ENCODE measurements at places on chromosomes 7 and 10. TPM values are rescaled to one million over a fixed set of nuclear protein-coding genes. Genes with fewer than 3 reads are reported as not detected.

Gene DPYSL4
- not detected for polyA plus RNA-seq

DNA sequence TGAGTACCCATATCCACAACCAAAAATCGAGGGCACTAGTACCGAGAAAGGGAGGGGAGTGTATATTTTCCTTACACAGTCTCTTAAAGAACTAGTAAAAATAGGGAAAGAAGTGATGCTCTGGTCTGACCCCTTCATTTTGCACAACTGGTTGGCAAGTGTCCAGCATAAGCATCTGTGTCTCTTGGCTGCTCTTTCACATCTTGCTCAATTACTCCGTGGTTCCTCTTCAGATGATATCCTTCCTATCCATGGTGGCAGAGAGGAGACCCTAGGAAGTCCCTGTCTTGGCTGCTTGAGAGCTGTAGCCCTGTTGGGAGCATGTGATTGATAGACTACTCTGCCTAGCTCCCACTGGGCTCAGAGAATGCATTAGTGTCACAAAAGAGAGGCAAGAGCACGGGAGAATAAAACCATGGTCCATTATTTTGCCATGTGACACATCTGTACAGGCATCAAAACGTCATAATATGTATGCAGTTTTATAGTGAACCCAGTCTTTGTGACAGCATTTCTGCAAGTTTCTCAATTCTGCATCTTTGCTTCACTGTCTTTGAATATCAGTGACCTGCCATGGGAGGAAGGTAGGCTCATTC is 111.8 kb upstream of the ANKRD1 start:
- DNase-seq: no peak

GRCh38 chr10:81838950-81839349 is 36.0 kb upstream of the NRG3 start:
- no peak for DNase-seq

- DNase-seq: no peak
Observed at GRCh38 chr10:1203216-1203615, 147.0 kb downstream of the WDR37 start.

GRCh38 chr10:120961795-120962755 is 110.9 kb downstream of the WDR11 start:
- no peak for DNase-seq

Gene TMEM72
- not detected for polyA plus RNA-seq

- no peak for DNase-seq
Observed at GRCh38 chr7:134114992-134115391, 12.1 kb upstream of the LRGUK start.

DNA sequence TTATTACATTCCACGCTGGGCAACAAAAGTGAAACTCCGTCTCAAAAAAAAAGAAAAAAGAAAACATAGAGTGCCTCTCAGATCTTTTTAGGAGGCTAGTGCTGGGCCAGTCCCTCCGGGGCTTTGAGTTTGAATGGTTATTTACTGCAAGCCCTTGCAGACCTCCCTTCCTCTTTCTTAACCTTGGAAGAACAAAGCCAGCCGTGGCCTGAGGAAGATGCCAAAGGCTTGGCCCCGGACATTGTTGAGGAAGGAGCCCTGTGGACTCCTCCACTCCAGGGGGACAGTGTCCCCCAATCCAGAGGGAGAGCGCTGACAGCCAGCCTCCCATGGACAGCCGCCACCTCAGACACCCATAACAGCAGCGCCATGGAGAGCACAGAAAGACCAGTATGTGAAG is 5.0 kb downstream of the TSPAN33 start:
- no peak for DNase-seq

Gene CALML5
- not detected for polyA plus RNA-seq

Gene CLRN3
- not detected for polyA plus RNA-seq

- DNase-seq: no peak
Observed at GRCh38 chr7:21908746-21909145, 37.0 kb downstream of the CDCA7L start.

- DNase-seq: no peak
Observed at GRCh38 chr10:24834869-24835268, 111.2 kb upstream of the ARHGAP21 start.

DNA sequence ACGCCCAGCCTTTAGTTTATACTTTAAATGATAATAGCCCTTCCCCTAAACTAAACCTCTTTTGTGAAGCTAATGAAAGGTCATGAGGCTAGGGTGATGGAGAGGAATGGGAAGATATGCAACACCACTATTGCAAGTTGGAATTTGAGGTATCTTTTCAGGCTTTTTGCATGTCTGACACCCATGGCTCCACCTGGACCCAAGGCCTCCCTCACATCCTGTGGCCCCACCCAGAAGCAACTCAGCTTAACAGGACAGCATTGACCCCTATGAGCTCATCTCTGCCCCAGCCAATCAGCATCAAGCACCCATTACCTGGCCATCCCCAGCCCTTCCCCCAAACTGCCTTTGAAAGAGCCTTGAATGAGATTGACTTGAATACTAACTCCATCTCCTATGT is 674.2 kb upstream of the NRP1 start:
- DNase-seq: no peak

Gene DNAJC9
- 75.7 TPM for polyA plus RNA-seq

GRCh38 chr7:118492466-118492865 is 268.0 kb downstream of the ANKRD7 start:
- no peak for DNase-seq

Gene IDI2
- polyA plus RNA-seq: not detected

Gene MTG1
- polyA plus RNA-seq: 95.3 TPM

GRCh38 chr7:138089080-138089901 is 13.0 kb downstream of the AKR1D1 start:
- no peak for DNase-seq

DNA sequence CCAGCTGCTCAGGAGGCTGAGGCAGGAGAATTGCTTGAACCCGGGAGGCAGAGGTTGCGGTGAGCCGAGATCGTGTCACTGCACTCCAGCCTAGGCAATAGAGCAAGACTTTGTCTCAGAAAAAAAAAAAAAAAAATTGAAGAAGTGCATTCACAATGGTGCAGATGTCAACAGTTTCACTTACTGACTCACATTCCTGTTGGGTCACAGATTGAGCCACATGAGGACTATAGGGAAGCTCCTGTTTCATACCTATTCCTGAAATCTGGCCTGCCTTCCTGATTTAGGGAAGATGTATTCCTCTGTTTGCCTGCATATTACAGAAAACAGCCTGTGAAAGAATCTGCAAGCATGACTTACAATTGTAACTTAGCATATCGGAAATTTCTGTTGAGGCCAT is 78.2 kb downstream of the AKR1C4 start:
- no peak for DNase-seq

Gene SFTPA1
- polyA plus RNA-seq: not detected
